Astrocyte of the spinal cord (primary cell): ENCODE measurements at places on chromosomes 2 and 18.

DNA sequence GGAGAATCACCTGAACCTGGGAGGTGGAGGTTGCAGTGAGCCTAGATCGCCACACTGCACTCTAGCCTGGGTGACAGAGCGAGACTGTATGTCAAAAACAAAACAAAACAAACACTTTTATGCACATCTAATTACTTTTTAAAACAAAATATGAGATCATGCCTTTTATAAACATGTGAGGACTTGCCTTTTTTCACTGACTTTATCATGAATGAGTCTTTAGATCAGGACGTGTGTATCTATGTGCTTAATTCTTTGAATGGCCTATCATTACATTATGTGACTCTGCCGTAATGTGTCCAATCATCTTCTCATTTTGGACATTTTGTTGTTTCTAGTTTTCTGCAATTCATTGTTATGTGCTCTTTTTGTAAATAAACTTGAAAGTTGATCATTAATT lies 58.7 kb downstream of the FAM117B start:
- no peak for DNase-seq

- no peak for DNase-seq
Measured at GRCh38 chr2:67438337-67438736, 41.2 kb downstream of the ETAA1 start.

DNA sequence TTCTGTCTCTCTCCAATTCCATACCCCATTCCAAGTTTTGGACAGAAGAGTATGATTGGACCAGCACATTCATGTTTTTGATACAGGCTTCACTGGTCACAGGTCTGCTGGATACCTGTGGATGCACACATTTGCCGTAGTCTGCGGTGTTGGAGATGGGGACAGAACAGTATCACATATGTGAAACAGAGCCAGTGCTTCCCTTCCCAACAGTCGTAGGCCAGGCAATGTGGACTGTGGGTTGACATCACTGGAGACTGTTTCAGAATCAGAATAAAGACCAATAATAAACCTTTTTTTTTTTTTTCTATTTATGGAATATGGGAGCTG lies 18.7 kb downstream of the ACSL3 start:
- DNase-seq = no peak

- DNase-seq = no peak
Measured at GRCh38 chr2:221753401-221753800, 181.3 kb upstream of the EPHA4 start.

GRCh38 chr2:106342831-106343251 lies 125.4 kb downstream of the RGPD3 start:
- DNase-seq = no peak

- no peak for DNase-seq
Measured at GRCh38 chr18:68766433-68766832, 31.4 kb upstream of the CCDC102B start.

GRCh38 chr2:42182654-42183308 lies 13.6 kb downstream of the EML4 start:
- no peak for DNase-seq

- DNase-seq = no peak
Measured at GRCh38 chr2:15981646-15982045, 41.3 kb downstream of the MYCN start.

DNA sequence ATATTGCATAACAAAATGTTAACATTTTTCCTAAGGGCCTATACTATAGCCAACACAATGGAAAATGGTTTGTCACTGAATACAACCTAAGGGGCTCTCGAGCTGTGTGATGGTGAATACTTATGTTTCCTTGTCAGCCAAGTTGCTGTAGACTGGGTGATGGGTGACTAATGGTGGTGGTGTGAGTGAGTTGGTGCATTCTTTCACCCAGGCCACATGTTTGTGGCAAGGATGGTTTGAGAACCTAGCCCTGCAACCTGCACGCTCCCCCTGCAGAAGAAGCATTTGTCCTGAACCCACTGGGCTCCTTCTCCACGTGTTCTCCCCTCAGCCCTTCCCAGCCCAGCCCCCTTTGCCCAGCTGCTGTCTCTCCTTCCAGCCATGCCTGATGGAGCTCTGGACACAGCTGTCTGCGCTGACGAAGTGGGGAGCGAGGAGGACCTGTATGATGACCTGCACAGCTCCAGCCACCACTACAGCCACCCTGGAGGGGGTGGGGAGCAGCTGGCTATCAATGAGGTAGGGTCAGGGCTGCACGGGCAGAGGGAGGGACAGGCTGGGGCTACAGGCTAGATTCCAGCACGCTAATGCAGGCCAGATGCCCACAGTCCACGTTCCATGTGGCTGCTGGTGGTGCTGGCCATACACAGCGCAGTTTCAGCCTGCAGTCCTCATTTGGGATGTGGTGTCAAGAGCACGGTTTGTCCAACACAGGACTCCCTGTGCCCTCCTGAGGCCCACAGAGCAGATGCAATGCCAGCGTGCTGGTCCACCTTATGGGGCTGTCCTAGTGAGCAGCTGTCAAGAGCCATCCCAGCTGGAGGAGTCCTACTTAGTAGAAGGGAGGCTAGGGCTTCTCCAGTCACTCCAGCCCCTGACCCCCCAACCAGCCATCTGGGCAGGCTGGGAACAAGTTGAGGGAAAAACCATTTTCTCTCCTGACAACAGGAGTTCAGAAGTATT lies 65.4 kb downstream of the FAM168B start:
- no peak for DNase-seq

DNA sequence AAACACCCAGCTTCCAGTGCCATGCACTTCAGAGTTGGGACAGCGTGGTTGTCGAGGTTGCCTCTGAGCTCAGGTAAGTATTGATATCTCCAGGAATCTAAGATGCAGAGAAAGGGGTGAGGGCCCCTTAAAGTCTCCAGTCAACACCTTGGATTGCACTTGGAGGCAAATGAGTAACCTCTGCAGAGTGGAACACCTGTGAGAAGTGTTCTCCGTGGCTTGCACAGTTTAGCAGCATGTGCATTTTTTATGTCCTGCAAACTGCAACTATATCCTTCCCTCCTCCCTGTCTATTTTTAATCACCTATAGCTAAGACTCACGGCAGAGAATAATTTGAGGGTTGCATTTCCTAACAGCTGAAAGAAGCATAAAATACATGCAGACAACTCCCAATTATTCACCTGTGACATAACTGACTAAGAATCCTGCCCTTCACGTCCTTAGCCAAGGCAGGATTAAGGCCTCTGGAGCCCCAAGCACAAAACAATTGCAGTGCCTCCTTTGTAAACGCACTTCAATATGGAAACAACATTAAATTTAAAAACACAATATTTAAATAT lies 1.6 kb upstream of the ZNF385B start:
- DNase-seq = no peak

- no peak for DNase-seq
Measured at GRCh38 chr2:31944828-31945571, 65.8 kb downstream of the MEMO1 start.

DNA sequence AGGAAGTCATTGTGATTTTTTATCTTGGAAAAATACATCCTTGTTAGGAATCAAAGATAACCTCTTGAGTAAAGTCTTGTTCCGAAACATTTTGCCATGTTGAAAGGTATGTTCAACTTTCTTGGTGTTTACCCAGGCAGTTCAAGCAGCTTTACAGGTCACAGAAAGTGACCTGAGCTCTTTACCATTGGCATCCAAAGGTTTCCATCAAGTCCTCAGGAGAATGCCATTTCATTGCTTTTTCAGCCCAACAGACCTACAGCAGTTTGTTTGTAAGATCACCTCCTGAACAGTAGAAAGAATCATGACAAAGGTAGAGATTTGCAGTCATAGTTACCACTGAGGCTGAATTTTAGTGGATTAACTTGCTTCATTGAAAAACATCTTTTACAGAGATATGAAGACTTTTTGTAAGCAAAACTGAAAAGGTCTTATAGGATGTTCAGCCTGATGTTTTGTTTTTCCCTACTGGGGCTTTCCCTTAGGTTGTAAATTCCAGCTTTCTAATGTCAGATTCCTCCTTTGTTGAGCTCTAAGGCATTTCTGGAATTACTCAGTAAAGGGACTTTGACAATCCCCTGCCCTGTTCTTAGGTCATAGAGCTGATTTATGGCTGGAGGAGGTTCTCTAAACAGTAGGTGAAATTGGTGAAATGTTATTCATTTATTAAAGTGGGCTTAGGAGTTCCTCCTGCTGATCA lies 236.8 kb upstream of the RBMS1 start:
- DNase-seq = no peak

DNA sequence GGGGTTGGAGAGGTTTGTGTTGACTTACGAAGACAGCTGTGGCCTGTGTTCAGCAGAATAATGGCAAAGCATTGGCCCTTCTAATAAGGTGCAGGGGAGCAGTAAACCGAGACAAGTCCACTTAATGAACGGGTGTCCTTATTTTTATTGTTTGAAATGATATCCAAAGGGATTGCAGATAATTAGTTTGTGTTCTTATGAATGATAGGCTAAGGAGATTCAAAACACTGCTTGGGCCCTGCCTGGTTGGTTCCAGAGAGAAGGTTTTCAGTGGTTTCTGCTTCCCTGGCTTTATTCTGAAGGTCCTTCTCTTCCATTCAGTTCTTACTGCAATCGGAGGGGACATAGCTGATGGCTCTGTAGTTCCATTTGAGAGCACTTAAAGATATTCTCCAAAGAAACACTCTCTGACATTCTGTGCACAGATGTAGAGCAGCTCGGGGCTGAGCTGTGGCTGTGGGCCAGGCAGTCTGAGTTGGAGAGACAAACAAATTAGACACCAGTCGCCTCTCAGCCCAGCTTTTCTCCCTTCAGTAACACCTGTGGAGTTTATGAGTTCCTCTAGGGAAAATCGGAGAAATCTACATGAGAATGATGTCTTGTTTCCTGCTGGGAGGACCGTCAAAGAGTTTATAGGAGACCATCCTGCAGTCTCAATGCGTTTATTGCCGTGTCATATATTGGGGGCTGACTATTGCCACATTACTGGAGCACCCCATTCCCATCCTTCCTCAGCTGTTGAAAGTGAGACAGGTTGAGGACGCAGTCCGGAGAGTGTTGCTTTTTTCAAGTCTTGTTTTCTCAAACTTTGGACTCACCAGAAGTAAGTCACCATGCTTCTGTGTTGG lies 6.5 kb downstream of the GREB1 start:
- DNase-seq = no peak

DNA sequence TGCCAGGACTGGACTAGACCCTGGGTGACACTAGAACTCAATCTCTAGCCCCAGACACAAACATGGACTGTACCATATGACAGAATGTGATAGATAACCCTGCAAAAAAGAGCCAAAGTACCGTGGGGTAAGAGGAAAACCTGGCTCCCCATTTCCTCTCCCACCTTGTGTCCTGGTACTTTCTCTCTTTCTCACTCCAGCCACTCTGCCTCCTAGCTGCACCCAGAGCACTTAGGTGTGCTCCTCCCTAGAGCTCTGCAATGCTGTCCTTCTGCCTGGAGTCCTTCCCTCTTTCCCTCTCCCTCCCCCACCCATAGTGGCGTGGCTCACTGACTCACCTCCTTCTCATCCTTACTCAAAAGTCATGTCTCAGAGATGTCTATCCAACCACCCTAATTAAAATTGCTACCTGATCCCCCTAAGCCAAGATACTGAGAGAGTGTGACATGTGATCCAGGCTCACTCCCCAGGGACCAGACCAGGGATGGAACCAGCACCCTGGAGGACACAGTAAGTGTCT lies 171.3 kb downstream of the LOXHD1 start:
- DNase-seq = no peak

- peak; percentile 44 for DNase-seq
Measured at GRCh38 chr2:7792031-7792651, 874.9 kb downstream of the RNF144A start.

- DNase-seq = no peak
Measured at GRCh38 chr2:219477815-219478214, 20.9 kb upstream of the GMPPA start.

DNA sequence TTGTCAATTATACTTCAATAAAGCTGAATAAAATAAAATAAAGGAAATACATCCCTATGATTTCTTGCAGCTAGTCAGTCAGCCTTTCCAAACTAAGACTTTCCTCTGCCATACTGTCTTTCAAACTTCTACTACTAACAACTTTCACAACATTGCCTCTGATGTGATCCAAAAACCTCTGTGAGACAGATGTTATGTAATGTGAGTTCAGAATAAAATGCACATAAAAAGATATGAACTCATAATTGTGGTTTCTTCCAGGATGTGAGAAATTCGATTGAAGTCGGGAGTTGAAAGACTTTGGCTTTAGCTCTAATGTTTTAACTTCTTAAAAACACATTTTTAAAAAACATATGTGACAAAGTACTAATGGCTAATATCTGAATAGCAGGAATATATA lies 98.7 kb downstream of the PIGN start:
- DNase-seq = no peak

- no peak for DNase-seq
Measured at GRCh38 chr18:51229328-51229727, 31.8 kb upstream of the MEX3C start.

GRCh38 chr2:239139101-239139500 lies 261.7 kb downstream of the HDAC4 start:
- no peak for DNase-seq

DNA sequence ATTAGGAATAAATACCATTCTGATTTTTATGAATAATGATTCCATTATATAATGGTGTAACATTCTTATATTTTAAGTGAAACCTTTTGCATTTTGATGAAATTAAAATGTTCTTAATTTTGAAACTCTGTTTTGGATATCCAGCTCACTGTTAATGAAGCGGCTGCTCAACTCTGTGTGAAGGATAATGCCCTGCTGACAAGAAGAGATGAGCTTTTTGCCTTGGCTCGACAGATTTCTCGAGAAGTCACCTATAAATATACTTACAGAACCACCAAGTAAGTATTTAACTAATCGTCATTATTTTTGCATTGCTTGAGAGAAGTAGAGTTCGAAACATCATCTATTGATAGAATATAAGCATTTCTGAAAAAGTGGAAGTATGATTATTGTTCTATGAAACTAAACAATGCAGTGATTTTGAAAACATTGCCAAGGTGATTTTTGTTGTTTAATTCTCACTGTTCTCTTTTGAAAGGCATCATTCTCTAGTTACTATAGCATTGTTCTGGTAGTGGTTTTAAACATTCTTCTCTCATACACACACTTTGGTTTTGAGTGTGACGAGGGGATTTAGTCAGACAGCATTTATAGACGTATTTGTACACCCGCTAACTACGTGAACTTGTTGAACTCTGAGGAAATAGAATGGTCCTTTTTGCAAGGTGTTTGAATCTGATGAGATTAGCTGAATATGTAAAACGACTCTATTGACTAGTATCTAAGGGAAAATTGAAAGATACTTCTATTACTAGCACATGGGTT lies 21.5 kb downstream of the NAB1 start:
- DNase-seq = no peak

DNA sequence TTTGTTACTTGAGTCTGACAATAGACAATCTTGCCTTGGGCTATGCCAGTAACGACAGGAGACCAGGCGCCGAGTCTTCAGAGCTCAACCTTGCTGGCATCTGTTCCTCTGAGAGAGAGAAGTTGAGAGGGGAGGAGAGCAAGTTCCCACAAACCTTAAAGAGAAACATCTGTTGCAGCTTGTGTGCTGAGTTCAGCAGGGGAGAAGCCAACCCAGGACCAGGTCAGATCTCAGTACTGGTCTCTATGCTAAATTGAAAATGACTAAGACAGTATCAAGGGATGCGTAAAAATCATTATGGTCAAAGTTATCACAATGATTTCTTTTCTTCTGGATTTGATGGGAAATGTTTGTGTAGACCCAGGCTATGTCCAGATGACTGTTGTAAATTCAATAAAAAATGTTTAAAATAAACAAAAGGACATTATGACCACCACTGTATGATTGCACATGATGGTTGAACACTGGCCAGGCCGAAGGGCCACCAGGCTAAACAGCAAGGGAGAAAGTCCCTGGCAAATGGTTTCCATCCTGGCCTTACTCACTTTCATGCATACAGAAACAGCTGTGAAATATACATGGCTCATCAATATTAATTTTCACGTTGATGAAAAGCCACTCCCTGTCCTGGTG lies 100.3 kb upstream of the PMAIP1 start:
- peak; percentile 15 for DNase-seq
